ENCODE measurements at places on chromosomes 2 and 18. TPM values are rescaled to one million over a fixed set of nuclear protein-coding genes. Genes with fewer than 3 reads are reported as not detected.

Gene TMEM178A
- 0.21 TPM for total RNA-seq

Gene PTPRN
- total RNA-seq, result 0.23 TPM

Gene CFAP221
- not detected for total RNA-seq

Gene VIT
- 1.4 TPM for total RNA-seq

Gene GNAL
- total RNA-seq, result 12.6 TPM

Gene SIX3
- 0.15 TPM for total RNA-seq

Gene CHST10
- 11.1 TPM for total RNA-seq
